ENCODE measurements at places on chromosomes 4 and X.

GRCh38 chr4:24795666-24796381 is 451 bp downstream of the SOD3 start:
- no peak for DNase-seq

GRCh38 chr4:182325397-182325796 is 82.2 kb downstream of the TENM3 start:
- DNase-seq = no peak

- no peak for DNase-seq
Observed at GRCh38 chr4:147326591-147326990, 154.3 kb upstream of the EDNRA start.

DNA sequence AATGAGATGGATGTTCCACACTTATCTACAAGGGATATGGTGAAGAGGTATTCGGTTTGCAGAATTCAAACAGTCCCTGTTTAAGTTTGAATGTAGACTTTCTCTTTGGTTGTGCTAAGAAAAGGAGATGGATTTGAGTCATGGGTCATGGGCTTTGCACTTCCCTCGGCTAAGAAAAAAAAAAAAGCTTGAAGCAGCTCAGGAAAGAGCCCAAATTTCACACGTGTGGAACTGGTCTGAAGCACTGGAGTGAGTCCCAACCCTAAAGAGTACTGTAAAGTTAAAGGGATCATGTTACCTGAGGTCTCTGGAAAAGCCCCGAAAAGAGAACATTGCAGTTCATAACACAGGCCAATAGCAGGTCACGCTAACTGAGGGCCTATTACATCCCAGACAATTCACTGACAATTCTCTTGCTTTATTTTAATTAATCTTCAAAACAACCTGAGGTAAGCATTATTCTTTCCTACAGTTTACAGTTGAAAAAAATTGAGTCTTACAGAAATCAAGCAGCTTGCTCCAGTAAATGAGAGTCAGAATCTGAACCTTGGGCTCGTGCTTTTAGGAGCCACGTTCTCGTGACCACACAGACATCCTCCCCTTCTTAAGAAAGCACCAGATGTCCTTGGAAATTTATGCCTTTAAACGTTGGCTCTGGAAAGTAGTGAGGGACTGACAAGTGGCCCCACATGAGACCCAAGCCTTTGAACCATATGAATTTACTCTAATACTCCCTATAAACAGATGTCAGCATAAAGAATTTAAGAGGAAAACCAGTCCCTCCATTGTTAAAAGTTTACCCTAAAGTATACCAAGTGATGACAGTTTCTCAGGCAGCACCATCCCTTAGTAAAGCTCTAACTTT is 89.3 kb downstream of the MAD2L1 start:
- no peak for DNase-seq

DNA sequence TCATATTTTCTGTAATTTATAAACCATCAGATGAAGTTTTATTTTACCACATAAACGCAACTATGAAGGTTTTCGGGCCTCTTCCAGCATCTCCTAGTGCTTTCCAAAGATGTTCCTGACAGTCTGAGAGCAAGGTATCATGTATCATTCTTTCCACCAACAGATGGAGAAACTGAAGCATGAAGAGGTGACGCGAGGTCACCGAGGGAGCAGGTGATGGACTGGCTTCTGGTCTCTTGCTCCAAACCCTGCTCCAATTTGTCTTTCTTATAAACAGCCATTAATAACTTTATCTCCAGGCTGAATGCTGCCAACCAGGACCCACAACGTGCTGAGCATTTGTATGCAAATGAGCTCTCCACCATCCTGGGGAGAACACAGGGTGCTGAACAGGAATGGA is 86.3 kb upstream of the MAML3 start:
- DNase-seq = no peak

- DNase-seq = no peak
Observed at GRCh38 chr4:13493793-13494192, 9.7 kb upstream of the RAB28 start.

DNA sequence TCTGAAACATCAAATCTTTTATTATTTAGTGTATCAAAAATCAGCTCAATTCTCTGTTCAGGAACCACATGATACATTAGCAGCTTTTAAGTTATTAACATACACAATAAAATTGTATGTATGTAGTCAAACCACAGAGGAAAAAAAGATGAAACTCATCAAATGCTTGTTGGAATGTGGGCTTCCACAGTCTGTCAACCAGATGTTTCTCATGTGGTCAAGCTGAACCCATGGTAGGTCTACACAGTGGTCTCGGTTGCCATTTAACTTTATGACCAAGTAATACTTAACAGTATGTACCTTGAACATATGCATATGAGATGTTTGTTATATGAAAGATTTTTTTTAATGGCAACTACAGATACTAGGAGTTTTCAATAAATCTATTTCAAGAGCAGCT is 427.8 kb downstream of the IL15 start:
- no peak for DNase-seq

DNA sequence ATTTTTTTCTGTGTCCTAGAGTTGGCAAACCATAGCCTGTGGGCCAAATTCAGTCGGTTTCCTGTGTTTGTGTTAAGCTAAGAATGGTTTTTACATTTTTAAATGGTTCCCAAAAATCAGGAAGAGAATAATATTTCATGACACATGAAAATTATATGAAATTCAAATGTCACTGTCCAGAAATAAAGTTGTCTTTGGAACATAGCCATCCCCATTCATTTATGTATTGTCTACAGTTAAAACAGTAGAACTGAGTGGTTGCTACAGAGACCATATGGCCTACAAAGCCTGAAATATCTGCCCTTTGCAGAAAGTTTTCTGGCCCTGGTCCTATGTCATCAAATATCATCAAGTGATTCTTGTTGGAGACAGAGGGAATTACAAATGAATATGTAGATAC is 15.5 kb downstream of the FRMPD4 start:
- DNase-seq = no peak

DNA sequence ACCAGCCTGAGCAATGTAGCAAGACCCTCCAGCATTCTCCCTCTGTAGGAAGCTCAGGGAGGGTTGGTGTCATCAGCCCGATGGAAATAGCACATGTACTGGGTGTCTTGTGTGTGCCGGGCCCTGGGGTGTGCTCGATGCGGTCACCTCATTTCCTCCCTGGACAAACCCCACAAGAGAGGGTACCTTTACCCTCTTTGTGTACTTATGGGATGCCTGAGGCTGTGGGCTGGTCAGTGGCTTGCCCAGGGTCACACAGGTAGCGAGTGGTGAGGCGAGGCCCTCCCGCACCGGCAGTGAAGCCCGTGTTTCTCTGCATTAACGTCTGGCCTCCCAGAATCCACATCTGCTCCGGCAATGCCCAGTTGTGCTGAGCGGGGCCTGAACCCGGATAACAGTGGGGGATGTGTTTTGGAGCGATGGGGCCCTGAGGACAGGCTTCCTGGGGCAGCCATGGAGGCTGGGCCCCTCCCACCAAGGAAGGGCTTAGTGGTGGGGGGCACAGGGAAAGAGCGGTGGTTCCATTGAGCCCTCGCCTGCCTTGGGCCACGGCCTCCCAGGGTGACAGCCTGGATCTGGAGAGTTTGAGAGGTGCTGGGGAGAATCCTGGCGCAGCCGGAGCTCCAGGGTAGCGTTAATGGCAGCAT is 8.1 kb downstream of the PSAPL1 start:
- DNase-seq = no peak

DNA sequence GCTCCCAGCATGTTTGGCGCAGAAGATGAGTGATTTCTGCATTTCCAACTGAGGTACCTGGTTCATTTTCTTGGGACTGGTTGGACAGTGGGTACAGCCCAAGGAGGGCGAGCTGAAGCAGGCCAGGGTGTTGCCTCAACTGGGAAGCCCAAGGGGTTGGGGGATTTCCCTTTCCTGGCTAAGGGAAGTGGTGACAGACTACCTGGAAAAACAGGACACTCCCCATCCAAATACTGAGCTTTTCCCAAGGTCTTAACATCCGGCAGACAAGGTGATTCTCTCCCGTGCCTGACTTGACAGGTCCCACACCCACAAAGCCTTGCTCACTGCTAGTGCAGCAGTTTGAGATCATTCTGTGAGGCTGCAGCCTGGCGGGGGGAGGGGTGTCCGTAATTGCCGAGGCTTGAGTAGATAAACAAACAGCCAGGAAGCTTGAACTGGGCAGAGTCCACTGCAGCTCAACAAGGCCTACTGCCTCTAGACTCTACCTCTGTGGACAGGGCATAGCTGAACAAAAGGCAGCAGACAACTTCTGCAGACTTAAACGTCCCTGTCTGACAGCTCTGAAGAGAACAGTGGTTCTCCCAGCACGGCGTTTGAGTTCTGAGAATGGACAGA is 307.7 kb upstream of the ARSJ start:
- DNase-seq = no peak

DNA sequence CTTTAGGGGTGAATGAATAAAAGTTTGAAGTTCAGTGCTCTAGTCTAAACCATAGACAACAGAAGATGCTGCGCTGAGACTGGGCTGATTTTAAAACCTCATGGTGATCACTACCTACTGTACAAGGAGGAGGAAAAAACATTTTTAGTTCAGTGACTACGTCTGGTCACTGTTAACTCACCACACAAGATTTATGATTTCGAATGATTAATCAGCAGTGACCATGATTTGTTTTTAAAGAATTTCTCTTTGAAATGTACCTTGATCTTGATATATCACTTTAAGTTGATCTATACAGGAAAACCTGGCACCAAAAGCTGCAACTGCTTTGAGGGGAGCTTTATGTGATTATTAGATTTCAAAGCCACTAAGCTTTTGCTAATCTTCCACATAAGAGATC is 286.3 kb downstream of the PDGFC start:
- DNase-seq = no peak

DNA sequence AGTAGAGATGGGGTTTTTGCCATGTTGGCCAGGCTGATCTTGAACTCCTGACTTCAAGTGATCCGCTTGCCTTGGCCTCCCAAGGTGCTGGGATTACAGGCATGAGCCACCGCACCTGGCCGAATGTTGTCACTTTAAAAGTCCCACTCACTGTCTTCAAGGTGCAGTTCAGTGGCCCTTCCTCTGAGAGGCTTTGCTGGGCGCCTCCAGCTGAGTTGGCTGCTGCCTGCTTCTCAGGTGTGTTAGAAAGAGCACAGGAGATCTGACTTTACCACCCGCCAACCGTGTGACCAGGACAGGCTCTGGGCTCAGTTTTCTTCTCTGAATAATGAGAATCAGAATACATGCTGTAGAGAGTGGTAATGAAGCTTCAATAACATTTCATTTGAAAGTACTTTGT is 207.4 kb downstream of the CEP135 start:
- DNase-seq = no peak

DNA sequence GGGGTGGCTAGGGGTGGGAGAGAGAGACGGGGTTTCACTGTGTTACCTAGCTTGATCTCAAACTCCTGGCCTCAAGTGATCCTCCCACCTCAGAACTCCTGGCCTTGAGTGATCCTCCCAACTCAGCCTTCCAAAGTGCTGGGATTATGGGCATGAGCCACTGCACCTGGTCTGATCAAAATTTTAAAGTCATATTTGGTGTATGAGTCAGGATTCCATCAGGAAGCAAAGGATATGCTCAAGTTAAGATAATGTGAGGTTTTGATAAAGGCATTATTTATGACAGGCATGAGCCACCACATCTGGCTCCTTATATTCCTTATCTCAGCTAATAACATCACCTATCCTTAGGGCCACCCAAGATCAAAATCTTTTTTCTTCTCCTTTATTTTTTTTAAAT is 182.0 kb downstream of the SLC4A4 start:
- no peak for DNase-seq

- no peak for DNase-seq
Observed at GRCh38 chr4:20019310-20020015, 232.2 kb upstream of the SLIT2 start.

- DNase-seq = no peak
Observed at GRCh38 chr4:88002786-88003185, 4.6 kb upstream of the PKD2 start.

DNA sequence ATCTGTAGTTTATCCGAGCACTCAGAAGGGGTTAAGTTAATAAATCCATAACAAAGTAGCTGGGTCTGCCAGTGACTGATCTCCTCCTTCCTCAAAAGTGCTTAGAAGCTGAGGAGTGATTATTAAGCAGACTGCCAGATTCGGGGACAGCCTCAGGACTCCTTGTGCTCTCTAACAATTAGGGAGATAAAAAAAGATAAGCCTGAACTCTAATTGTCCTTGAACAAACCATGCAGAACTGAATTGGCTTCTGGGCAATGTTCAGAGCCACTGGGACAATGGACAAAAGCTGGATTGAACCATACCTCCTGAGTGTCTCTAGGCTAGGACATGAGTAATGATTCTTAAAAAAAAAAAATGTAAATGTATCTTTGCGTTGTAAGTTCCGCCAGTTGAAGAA is 22.7 kb upstream of the GRPR start:
- no peak for DNase-seq

GRCh38 chrX:67601771-67602170 is 58.0 kb downstream of the AR start:
- no peak for DNase-seq

DNA sequence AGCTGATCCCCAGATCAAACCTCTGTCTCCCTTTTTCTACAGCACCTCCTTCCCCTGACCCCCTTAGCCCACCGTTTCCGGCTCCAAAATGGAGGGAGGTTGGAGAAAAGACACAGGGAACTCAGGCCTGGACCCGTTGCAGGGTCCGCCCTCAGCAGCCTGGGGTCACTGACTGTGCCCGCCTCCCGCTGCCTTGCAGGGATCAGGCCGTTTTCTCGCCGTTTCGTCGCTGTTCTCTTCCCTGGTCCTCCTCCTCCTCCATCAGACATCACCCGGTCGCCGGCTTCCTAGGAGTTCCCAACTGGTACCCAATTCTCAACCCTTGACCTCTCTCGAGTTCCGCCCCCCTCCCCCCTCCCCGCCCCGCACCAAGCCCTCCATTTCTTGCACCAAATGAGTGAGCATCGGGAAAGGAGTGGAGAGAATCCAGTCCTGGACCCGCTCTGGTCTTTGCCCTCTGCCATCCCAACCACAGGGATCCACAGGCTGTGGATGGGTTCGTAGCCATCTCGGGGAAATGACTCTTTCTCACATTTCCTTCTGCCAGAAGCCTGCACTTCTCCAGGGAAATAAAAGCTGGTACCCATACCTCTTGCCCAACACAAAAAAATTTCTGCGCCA is 493 bp downstream of the TCEAL5 start:
- no peak for DNase-seq

Data from stimulated activated CD4-positive, alpha-beta T cell treated with anti-CD3 and anti-CD28 coated beads, Interleukin-1b, Interleukin-23, amount 100 ng/mL, for 1 hour (primary cell).